ENCODE measurements at places on chromosomes 5 and 9.
A peak's percentile ranks its signal among the peaks of the same experiment; 100 is the strongest.

DNA sequence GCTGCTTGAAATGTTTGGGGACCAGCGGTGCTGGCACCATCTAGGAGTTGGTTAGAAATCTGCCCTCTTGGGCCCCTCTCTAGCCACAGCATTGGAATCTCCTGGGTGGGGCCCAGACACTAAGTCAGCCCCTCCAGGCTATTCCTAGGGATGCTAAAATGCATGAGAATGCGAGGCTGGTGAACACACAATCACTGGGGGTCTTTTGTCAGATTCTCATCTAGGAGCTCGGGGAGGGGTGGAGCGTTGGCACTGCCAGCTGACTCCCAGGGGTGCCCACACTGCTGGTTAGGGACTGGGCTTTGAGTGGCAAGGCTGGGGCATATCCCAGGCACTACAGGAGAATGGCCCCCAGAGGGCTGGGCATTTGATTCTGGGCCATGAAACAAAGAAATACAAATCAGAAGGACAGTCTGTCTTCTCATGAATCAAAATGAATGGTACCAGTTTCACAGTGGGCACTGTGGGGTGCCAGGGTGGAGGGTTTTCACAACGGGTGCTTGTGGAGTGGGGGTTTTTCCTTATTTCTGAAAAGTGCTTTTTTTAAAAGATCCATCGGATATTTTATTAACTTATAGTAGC lies 127.8 kb upstream of the RAPGEF1 start:
- DNase-seq, result no peak

DNA sequence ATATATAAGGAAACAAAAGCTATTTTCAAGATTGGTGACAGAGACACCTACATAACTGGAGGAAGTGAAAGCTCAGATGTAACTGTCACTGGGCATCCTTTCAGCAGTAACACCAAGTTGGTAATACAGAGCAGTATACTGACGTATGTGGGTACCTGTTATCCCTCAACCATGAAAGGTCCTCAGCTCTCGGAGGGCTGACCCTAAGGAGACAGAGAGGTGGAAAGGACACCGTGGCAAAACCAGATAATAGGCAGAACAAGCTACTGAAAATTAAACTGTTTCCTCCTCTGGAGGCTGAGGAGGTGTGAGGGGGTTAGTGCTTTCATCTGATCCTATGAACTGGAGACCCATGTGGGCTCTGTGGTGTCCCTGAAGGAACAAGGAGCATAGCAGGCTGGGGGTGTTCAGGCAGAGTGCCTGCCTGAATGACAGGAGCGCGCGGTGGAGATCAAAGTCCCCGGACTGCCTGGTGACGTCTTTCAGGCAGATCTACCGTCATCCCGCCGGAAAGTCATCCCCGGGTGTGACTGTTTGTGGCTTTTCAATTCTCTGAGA lies 130.2 kb upstream of the FSTL4 start:
- no peak for DNase-seq

- peak; percentile 75 for DNase-seq
These were observed 33.0 kb downstream of the IRF1 start for GRCh38 chr5:132457371-132458225.

DNA sequence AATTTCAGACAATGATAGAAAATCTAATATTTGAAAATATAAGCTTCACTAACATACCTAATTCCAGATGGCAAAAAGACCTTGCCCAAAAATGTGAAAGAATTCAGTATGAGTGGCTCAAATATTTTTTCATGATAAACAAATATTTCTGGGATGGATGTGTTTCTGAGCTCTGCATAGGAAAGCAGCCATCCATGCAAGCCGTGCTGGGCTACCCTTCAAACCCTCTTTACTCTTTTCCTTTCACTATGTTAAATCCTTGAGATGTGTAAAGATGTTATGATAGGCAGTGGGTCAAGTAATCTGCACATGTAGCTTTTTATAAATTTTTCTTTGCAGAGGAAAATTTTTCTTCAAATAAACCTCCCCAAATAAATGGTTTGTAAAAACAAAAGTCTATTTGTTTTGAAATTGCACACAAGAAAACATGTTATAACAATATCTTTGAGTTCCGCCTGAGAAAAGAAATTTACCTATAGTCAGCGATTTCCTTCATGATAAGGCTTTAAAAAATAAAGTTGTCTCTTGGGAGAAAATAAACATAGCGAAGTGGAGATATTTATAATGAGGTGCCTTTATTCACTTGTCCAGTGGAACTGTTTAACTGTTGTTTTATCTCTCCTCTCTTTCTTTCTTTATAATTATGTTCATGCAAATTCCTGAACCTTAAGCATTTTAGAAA lies 154.3 kb upstream of the PITX1 start:
- DNase-seq, result no peak

DNA sequence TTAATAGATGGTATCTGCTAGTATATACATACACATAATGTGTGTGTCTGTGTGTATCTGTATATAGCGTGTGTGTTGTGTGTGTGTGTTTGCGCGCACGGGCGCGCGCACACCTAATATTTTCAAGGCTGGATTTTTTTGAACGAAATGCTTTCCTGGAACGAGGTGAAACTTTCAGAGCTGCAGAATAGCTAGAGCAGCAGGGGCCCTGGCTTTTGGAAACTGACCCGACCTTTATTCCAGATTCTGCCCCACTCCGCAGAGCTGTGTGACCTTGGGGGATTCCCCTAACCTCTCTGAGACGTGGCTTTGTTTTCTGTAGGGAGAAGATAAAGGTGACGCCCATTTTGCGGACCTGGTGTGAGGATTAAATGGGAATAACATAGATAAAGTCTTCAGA lies 757 bp downstream of the FXN start:
- DNase-seq, result peak; percentile 41

DNA sequence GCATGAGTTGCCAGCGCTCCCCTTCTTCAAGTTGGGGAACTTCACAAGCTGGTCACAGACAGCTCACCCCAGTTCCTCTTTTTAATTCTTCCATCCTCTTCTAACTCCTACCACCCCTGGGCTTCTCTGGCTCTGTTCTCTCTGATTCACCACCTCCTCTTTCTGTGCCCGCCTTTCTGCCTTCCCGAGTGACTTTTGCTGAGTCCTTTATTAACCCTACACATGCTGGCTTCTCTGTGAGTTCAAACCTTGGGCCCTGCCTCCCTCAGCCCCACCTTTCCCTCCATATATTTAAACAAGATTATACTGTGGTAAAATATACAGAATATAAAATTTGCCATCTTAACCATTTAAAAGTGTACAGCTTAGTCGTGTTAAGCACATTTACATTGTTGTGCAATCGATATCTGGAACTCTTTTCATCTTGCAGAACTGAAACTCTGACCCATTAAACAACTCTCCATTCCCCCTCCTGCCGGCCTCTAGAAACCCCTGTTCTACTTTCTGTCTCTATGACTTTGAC lies 32.0 kb downstream of the SLC46A2 start:
- DNase-seq, result peak; percentile 5

GRCh38 chr5:21895766-21896350 lies 957.3 kb downstream of the CDH12 start:
- no peak for DNase-seq

- DNase-seq, result no peak
These were observed 14.5 kb downstream of the CCT5 start for GRCh38 chr5:10264604-10265003.

DNA sequence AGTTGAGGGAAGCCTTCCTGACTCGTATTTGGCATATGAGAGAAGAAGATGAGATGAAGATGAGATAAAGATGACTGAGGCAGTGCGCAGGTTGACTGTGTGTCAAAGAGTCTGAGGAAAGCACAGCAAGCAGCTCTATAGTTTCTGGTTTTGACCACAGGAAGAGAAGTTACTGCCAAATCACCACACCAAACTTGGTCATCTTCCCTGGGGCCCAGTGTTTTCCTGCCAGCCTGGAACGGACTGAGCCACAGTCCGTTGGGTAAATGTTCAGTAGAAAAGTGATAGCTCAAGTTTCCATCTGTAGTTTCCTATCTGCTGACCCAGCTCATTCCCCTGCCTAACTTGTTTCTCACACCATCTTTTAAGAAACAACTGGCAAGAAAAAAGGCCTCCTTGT lies 80.7 kb upstream of the ADAMTS19 start:
- DNase-seq, result peak; percentile 61

GRCh38 chr5:151475388-151475787 lies 28.0 kb downstream of the SLC36A1 start:
- no peak for DNase-seq

DNA sequence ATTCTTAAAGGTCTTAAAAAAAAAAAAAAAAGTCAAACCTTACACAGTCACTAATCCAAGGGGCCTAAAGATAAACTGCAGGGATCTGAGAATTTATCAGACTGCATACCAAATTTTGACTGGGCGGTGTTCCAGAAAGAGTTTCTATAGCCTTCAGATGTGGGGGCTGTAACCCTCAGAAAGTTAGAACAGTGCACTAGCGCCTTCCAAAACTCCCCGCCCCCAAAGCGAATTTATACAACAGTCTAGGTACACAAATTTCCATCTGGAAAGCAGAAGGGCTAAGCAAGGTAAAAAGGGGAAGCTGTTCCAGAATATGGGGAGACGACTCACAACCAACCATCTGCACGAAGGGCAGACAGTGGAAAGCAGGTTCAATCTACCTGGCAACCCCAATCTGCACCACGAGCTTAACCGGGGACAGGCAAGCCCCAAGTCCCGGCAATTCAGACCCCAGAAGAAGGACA lies 813 bp downstream of the ERMP1 start:
- no peak for DNase-seq

- no peak for DNase-seq
These were observed 642.3 kb downstream of the ACTL7B start for GRCh38 chr9:108213511-108213910.

DNA sequence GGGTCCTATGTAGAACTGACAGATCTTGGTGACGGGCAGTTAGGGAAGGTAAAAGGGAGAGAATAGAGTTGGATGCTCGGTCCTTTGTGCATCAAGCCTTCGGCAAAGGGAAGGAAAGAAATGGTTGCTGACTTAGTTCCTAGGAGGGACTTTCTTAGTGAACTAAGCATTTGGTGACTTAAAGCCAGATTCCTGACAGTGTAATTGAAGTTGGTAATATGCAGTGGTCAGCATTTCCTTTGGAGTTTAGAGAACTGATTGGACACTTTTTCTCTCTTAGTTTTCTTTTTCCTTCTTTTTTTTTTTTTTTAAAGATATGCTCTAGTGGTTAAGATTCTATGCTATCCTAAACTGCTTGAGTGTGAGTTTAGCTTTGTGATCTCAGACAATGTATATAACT lies 2.3 kb downstream of the CLTA start:
- no peak for DNase-seq

DNA sequence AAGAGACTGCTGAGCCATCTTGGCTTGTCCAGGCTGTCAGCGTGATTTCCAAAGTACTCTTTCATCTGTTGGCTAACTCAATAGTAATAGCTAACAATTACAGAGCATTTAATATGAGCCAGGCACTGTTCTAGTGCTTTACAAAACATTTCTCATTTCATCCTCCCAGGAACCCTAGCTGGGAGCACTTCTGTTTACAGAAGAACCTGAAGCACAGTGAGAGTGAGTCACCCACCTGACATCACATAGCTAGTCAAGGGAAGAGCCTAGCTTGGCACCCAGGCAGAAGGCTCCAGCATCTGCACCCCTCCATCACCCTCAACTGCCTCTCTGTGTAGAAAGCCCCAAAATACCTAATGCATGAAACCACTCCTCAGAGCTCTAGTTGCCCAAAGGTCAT lies 57.5 kb upstream of the IQGAP2 start:
- peak; percentile 19 for DNase-seq

- no peak for DNase-seq
These were observed 25.6 kb upstream of the SPIN1 start for GRCh38 chr9:88362681-88363080.

DNA sequence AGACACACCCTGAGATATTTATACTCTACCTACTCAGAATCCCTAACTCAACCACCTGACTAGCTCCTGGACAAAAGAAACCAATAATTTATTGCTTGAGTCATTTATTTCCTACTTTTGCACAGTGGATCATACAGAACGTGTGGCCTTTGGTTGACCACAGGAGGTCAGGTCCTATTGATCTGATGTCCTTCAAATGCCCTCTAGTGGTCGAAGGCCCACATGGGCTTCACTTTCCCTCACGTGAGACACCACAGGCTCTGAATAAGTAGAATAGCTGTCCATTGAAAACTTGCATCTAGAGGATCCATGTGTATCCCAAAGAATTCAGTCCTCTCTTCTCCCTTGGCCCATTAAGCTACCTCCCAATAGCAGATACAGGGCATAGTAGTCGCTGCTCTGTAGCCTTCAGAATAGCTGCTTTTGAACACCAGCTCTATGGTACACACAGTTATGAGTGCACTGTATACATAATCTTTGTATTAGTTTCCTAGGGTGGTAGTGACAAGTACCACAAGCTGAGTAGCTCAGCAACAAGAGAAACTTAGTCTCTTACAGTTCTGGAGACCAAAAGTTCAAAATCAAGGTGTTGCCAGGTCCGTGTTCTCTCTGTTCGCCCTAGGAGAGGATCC lies 177.6 kb upstream of the SMARCA2 start:
- peak; percentile 62 for DNase-seq

DNA sequence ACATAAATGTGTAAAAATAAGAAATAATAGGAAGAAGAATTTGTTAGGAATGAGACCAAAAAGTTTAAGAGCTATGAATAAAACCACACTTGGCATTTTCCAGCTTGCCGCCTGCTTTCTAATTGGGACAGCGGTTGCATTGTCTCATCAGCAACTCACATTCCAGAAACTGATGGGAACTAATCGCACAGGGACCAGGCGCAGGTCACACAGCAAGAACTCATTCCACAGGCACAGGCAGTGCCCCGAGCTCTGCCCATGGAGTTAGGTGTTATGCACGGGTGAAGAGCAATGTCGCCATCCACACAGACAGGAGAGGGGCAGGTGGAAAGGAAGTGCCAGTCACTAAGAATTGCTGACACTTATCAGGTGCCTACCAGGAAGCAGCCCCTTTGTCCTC lies 279.9 kb downstream of the NSG2 start:
- DNase-seq, result no peak

DNA sequence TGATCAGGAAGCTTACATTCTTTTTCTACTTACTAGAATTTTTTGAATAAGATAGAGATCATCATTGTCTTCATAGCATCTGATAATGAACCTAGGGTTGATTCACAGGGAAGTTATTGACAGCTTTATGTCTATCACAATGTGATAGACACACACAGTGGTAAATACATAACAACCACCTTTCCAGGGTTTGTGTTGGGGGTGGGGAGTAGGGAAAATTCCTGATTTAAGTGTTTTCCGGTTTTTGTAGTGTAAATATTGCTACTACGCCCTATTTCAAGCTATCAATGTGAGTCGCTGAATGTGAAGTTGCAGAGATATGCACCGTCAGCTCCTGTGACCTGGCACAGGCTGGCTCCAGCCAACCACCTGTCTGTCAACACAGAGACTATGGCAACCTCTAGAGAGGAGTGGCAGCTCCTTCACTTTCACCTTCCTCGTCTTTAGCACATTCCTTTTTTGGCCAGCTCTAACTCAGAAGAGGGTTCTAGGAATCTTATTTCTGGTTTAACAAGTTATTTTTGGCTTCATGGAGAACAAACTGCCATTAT lies 224.9 kb downstream of the MAT2B start:
- no peak for DNase-seq

GRCh38 chr9:3823842-3824475 lies 298.2 kb upstream of the RFX3 start:
- DNase-seq, result no peak

DNA sequence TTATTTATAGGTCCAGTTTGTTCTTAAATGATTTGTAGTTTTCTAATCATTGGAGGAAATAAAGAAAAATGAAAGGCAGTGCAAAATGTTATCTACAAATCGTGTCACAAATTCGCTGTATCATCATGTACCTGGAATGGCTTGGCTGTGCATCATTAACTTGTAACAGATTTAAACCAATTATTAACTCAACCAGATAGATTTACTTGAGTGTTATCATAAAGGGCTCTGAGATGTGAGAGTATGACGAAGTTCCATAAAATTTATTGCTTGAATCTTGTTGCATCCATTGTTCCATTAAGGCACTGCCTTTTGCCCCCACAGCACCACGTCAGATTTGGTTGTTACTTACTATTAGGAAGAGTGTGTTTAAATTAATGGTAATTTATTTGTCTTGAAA lies 23.5 kb downstream of the PCSK5 start:
- no peak for DNase-seq

All from MCF 10A (cell line).